ENCODE measurements at places on chromosomes 7 and 10. TPM values are rescaled to one million over a fixed set of nuclear protein-coding genes. Genes with fewer than 3 reads are reported as not detected.

Gene RASA4B
- total RNA-seq = 26.1 TPM

Gene SPDYE1
- total RNA-seq = not detected

Gene SPDYE2B
- total RNA-seq = not detected

Gene MAP3K8
- 4.1 TPM for total RNA-seq

Gene PAPOLB
- under 0.01 TPM for total RNA-seq
